ENCODE measurements at places on chromosomes 12 and 14.

DNA sequence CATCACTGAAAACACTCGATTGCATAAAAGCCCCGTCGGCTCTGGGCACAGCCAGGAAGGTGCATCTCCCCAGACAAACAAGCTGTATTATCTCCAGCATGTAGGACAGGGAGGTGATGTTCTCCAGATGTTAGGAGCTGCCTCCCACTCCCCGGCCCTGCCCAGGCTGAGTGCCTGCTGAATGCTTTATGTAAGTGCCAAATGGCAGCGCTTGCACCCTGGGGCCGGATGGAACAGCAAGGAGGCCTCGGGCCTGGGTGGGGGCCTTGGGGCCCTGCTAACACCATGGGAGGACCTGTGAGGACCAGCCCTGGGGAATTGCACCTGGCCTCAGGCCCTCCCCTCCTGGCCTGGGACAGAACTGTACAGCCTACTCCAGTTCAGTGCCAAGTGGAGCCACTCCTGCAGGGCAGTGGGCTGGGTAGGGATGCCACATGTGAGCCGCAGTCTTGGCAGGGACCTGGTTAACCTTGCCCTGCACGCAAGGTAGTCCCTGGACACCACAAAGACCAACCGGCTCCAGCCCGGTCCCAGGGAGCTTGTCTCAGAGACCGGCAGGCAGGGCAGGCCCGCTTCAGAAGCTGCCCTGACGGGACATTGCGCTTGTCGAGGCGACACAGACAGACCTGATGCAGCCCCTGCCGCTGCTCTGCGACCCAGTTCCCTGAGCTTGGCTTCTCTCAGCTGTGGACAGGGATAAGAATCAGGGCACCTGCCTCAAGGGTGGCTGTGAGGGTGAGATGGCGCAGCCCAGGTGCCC lies 35.3 kb upstream of the PPP1R13B start:
- no peak for DNase-seq

DNA sequence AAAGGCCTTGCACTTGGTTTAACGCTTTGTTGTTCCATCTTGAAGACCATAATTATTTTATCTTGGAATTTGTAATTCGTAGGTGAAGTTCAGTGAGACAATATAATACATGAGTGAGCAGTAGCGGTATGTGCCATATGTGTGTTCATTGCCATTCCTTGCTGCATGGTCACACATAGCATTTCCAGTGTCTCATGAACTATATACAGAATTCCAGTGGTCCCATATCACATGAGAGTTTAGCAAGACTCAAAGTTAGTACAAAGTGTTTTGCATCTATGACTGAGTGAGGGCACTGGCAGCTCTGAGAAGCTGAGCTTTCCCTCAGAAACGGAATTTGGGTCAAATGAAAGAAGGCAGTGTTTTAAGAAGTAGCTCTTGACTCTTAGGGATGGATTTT lies 359.8 kb downstream of the FOXG1 start:
- no peak for DNase-seq

- DNase-seq, result peak; percentile 55
Measured at GRCh38 chr12:92408072-92408900, 262.6 kb upstream of the BTG1 start.

DNA sequence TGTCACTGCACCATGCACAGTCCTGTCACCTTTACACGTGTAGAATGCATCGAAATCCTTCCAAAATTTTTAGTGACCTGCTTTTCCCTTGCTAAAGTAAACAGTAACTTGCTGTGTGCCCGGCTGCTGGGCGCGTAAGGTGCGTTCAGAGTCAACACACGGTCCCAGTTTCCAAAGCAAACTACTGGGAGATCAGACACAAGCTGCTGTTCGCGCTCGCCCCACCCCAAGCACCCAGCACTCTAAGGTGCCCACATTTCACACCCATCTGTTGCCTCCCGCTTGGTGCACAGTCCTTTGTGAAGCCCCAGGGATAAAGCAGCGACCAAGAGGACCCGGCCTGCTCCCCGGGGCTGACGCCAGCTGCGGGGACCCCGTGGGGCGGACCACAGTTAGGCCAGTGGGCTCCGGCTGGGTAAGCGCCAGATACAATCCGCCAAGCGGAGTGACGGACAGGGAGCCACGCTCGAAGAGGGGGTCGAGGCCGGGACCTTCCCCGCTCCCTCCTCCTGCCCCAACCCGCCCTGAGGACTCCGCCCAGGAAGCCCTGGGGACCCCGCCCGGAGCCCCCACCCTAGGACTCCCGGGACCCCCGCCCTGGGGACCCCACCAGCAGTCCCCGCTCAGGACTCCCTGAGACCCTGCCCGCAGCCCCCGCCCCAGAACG lies 633 bp downstream of the STX2 start:
- no peak for DNase-seq

DNA sequence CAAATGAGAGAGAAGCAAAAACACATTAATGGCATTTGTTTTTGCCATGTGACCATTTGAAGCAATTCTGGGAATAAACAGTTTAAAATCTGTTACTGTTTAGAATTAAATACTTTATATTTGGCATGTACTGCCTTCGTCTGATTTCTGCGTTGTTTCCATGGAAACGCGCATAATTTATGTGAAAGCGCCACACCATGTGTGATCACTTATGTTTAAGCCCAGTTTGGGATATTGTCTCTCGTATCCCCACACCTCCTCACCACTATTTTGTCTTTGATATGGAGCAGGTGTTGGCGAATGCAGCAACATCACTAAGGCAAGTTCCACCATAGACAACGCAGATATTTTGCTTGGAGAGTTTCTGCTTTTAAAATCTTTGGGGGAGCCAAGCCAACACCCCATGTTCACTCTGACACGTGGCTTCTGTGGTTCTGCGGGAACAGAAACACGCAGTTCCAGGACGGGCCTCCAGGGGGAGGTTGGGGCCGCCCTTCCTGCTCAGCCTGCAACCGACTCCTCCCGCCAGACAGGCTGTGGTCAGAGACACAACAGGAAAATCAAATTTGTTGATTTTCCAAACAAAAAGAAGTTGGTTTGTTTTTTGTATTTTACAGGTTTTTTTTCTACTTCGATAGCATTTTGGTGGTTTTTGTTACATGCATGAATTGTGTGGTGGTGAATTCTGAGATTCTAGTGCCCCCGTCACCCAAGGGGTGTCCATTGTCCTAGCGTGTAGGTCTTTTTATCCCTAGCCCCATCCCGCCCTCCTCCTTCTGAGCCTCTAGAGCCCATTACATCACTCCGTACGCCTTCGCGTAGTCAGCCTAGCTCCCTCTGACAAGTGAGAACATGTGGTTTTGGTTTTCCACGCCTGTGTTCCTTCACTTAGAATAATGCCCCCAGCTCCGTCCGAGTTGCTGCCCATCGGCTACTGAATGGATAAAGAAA lies 101.9 kb upstream of the SFSWAP start:
- DNase-seq, result peak; percentile 56

DNA sequence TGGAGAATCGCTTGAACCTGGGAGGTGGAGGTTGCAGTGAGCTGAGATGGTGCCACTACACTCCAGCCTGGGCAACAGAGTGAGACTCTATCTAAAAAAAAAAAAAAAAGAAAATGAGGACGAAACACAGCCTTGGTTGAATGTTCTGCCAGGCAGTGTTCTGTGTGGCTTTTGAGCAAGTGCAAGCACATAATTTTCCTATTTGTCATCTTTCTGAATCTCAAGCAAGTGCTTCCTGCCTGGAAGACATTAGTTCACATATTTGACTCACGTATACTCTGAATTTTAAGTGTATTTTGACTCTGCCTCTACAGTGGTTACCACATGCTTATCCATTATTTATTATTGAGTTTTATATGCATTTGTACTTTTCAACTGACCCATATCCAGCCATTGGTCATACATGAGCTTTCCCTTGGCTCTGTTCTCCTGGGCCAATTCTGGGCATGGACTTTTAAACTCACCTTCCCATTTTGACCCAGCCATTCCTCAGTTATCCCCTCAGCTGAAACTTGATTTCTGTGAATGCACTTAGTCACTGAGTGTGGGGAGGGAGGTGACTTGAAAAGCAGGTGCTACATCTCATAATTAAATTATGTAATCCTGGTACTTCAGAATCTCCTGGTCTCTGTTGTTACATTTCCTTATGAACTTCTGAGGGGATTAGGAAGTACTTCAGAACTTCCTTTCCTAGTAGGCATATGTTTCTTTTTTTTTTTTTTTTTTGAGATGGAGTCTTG lies 8.1 kb downstream of the OR10G2 start:
- DNase-seq, result no peak

DNA sequence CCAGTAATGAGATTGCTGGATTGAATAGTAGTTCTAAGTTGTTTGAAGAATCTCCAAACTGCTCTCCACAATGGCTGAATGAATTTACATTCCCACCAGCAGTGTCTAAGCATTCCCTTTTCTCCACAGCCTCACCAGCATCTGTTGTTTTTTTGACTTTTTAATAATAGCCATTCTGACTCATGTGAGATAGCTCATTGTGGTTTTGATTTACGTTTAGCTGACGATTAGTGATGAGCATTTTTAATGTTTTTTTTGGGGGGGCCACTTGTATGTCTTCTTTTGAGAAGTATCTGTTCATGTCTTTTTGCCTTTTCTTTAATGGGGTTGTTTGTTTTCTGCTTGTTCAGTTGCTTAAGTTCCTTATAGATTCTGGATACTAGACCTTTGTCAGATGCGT lies 8.1 kb upstream of the SLC15A5 start:
- no peak for DNase-seq

DNA sequence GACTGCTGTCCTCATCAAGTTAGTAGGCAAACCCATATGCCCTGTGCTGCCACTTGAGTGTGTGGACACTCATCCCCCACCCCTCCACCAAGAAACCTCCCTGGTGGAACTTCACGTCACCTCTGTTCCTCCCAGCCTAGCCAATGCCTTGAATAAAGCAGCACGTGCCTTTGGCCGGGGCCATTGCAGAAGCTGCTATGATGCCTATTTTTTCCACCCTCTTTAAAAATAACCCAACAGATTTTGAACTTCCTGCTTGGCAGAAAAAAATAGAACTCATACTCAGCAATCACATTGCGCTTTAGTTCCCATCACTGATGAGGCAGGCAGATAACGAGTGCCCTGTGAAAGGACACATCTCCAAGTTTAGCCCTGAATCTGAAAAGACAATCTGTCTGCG lies 23.1 kb upstream of the PWP1 start:
- DNase-seq, result peak; percentile 48

GRCh38 chr14:105300542-105301102 lies at the start of gene BRF1:
Gene BRF1, minus strand, starts transcription at chr14:105301001. Its CDS starts 372 bp downstream, at chr14:105300629.
- peak; percentile 91 for DNase-seq

DNA sequence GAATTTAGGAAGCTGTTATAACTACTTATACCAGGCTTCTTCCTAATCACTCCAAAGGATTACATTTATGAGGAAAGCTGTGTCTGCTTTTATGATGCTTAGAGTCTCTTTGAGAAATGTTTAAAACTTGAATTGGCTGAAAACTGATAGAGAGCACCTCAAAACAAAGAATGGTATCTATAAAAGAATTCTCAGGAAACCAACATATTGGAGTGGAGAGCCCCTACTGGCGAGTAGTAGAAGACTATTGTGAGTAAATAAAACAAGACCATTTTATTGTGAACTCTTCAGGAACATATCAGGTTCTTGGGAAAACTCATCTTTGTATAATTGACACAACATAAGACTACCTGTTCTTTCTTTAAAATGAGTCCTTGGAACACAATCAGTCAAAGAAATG lies 578.6 kb downstream of the RERGL start:
- DNase-seq, result no peak

- DNase-seq, result no peak
Measured at GRCh38 chr14:27243365-27243764, 645.5 kb upstream of the NOVA1 start.

DNA sequence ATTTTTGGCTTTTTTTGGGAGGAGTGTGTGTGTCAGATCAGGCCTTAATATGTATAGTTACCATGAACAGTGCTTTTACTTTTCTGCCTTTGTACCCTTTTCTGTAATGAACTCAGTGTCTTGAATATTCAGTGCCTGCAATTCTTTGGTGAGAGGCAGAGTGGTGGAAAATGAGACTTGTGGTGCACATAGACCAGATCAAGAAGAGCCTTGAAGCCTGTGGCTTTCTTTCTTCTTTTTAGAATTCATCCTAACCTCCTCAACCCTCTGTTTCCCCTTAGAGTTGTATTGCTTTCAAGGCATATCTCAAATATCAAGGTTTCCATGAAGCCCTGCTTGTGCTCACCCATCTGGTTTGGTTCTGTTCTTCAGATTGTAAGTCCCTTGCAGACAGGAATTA lies 2.6 kb downstream of the YLPM1 start:
- no peak for DNase-seq

- no peak for DNase-seq
Measured at GRCh38 chr14:72864712-72865365, 29.1 kb downstream of the DPF3 start.

GRCh38 chr12:14920475-14921126 lies 17.7 kb downstream of the ERP27 start:
- no peak for DNase-seq

DNA sequence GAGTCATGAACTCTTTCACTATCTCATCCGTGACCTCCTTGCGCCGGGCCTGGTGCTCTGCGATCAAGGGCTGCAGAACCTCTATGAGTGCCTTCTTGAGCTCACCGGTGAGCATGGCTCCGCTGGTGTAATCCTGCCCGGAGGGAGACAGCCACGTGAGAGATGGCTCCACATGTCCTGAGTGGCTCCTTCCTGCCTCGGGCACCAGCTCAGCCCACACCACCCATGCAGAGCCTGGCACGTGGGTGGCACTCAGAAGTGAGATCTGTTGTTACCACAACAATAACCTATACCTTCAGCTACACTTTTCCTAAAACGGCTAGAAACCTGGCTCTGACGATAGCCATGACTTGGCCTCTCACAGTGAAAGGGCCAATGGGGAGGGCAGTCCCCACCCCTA lies 11.8 kb downstream of the SLC25A47 start:
- DNase-seq, result no peak

DNA sequence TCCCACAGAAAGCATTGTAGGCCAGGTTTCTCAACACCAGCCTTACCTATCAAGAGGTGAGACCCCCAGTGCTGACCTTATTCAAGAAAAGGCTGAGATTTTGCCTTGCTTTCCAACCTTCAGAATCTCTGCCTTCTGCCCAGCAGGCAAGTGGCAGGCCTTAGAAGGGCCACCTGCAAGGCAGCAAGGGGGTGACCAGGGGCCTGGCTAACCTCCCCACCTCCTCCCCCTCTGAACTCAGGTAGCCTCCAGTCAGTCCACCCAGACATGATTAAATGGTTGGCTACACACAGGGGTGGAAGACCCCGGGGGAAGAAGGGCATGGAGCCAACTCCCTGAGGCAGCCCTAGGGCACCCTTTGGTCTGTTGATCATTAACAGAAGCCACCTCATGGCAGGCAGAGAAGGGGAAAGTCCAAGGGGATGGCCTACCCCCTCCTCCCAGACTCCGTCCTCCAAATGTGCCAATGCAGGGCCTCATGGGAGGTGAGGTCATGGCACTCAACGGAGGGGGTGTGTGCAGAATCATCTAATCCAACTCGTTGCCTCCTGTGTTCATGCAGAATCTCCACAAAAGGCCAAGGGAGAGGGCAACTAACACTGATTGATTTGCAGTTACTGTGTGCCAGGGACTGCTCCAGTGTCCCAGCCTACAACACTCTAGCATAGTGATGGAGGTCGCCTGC lies 8.5 kb downstream of the ZFP36L1 start:
- DNase-seq, result no peak

GRCh38 chr14:104229534-104230055 lies 91.2 kb downstream of the KIF26A start:
- no peak for DNase-seq

- DNase-seq, result peak; percentile 4
Measured at GRCh38 chr14:23521785-23522640, 29.6 kb downstream of the ZFHX2 start.

GRCh38 chr14:86990396-86990795 lies 1002.6 kb downstream of the GALC start:
- no peak for DNase-seq
